ENCODE measurements at places on chromosomes 2 and 18.

DNA sequence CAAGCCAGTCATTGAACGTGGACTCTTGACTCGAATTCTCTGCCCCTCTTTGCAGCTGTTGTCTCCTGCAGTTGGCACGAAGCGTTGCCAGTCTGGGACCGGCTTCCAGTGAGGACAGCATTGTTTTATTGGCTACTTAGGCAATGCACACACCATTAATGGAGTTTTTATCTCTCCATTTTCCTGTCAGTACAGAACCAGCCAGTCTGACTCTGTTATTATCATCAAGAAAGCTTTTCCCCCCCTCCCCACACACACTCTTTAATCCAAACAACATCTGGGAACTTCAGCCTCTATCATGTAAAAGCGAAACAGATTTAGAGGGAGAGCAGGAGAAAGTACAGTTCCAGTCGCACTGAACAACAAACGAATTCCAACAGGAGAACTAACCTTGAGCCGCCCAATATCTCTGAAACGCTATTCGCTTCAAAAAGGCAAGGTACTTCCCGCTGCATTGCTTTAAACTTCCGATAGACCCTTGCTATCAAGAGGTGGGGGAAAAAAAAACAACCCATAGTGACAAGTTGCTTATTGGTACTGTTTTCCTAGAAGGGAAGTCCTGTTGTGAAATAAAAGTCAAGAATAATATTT lies 38.2 kb downstream of the ACVR1 start:
- DNase-seq = peak; percentile 23

GRCh38 chr2:239365071-239365781 lies 35.6 kb downstream of the HDAC4 start:
- DNase-seq = no peak

GRCh38 chr18:10010611-10011015 lies 96.8 kb downstream of the VAPA start:
- DNase-seq = peak; percentile 71

DNA sequence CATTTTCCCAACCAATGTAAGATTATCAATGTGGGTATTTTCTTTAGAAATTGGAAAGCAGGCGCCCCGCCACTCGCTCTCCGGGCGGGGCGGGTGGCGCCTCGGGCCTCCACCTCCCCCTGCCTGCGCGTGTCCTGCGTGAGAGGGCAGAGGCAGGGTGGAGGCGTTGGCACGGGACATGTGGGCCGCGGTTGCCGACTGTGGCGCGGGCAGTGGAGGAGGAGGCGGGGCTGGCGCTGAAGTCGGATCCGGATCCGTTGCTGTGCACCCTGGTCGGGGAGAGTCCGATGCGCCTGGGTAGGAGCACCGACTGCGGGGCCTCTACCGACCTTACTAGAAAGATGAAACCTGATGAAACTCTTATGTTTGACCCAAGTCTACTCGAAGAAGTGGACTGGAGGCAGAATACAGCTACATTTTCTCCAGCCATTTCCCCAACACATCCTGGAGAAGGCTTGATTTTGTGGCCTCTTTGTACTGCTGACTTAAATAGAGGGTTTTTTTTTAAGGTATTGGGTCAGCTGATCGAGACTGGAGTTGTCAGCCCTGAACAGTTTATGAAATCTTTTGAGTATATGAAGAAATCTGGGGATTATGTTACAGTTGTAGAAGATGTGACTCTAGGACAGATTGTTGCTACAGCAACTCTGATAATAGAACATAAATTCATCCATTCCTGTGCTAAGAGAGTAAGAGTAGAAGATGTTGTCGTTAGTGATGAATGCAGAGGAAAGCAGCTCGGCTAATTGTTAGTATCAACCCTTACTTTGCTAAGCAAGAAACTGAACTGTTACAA lies 37.9 kb downstream of the PMS1 start:
- no peak for DNase-seq

DNA sequence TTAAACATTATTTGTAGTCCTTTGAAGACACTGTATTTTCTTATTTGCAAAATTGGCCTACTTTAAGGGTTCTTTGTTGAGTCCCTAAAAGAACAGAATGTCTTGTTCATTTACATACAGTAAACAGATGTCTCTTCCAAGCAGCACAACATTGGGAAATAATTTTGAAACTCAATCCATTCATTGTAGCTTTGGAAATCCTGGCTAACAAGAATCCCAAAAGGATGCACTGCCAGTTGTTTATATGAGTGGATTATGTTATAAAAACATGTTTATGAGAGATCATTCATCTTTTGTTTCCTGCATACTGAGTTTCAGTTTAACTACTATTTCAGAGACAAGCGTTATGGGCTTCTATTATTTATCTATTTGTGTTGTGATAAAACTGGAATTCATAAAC lies 499.3 kb downstream of the PID1 start:
- DNase-seq = no peak

GRCh38 chr18:9914584-9915290 lies 921 bp downstream of the VAPA start:
- peak; percentile 61 for DNase-seq

- no peak for DNase-seq
These were observed 34.5 kb downstream of the BCL2 start for GRCh38 chr18:63284827-63285733.

- DNase-seq = no peak
These were observed 4.5 kb upstream of the TMSB10 start for GRCh38 chr2:84900971-84901370.

DNA sequence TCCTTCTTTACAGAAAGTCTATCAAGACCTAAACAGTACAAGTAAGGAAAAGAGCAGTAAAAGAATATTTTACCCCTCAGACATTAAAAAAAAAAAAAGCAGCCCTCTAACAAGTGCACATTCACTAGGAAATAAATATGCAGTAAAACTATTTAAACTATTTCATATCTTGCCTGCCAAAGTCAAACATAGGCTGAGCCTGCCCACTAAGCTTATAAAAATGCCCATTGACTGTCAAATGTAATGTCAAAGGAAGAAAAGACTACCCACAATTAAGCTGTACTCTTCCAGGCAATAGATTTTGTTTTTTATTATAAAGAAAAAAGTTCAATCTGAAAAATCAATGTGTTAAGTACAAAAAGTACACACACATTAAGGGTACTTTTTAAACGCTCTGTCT lies 11.8 kb downstream of the ALS2 start:
- no peak for DNase-seq

Data from dorsolateral prefrontal cortex (tissue), 122 donors.